ENCODE measurements at places on chromosomes 6 and 20.

DNA sequence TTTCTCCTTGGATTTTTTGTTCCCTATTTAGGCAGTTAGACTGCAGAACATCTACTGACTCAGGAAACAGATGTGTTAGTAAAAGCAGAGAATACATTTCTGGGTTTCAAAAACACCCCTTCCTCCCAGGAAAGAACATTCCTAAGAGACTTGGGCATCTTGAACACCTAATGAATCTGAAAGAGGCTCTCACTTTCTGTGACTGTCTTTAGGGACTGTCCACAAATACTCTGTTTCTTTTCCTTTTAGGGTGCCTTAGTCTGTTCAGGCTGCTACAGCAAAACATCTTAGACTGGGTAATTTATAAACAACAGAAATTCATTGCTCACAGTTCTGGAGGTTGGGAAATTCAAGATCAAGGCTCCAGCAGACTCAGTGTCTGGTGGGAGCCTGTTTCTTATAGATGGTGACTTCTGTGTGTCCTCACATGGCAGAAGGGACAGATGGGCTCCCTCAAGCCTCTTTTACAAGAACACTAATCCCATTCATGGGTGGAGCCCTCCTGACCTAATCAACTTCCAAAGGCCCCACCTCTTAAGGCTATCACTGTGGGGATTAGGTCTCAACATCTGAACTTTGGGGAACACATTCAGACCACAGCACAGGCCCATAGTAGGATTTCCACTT, 19.4 kb upstream of the CCN5 start:
- DNase-seq, result no peak

- no peak for DNase-seq
These were observed 90.9 kb downstream of the BMP7 start for GRCh38 chr20:57175397-57176010.

- peak; percentile 18 for DNase-seq
These were observed 10.7 kb upstream of the ULBP3 start for GRCh38 chr6:150079604-150080003.

GRCh38 chr6:161745594-161746141, 471.8 kb upstream of the AGPAT4 start:
- no peak for DNase-seq

GRCh38 chr6:40112350-40112749, 178.1 kb upstream of the MOCS1 start:
- no peak for DNase-seq

DNA sequence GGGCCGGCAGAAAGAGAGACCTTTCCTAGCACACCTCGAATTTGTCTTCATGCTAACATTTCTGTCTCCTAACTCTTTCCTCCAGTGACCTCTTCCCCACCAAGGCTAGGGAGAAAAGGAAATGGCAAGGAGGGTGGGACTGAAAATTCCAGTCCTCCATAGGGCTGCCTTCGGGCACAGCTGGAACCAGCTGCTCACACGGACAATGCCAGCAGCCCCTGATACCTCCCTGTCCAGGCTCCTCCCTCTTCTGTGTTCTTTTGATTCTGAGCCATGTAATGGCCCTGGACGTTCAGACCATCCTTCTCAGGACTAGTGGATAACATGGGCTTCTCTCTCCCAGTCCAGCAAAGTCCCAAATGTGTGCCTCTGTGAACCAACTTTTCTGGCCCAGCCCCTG, 29.1 kb upstream of the PHACTR3 start:
- DNase-seq, result no peak

Measured in LHCN-M2 (cell line).